ENCODE measurements at places on chromosomes 6 and 20.

DNA sequence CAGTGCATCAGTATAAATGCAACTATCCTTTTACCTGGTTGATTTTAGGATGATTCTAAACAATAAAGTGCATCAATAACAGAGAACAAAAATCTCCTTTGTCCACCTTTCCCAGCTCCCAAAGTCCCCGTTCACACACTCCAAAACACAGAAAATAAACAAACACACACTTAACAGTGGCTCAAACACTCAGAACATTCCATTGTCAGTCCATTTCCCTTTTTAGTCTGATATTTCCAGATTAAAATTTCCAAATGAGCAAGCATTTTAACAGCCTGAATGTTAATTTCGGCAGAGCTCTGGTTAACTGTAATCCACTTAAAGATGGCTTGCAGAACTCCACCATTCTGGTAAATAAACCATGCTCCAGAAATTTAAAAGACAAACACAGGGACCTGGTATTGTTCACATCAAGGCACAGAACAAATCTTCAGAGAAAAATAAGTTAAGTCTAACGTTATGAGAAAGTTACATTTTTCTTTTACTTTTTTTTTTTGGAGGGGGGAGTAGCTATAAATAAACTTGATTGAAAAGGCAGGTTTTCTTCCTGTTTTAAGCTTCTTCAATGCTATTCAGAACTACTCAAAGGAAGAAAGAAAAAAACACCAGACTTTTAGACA, 100.8 kb downstream of the DST start:
- no peak for DNase-seq

- DNase-seq = no peak
These were observed 100.3 kb upstream of the MPC1 start for GRCh38 chr6:166483026-166483425.

DNA sequence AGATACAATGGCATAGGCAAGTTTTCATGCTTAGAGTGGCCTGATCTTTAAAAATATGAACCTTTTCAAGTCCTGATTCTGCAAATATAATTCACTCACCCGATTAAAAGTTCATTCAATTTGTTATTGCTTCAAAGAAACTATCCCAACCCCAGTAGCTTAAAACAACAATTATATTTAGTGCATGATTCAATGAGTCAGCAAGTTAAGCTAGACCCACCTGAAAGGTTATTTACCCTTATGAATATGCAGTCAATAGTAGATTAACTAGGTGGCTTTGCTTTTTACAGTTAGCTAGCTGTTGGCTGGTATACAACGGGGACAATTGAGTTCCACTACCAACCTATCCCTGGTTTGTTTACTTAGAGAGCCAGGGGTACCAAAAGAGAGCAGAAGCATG, 95.6 kb upstream of the ANKEF1 start:
- no peak for DNase-seq

GRCh38 chr20:43726811-43727338, at the start of gene GTSF1L:
Gene GTSF1L, minus strand, starts transcription at chr20:43727002. Its CDS starts 308 bp downstream, at chr20:43726694.
- peak; percentile 49 for DNase-seq

DNA sequence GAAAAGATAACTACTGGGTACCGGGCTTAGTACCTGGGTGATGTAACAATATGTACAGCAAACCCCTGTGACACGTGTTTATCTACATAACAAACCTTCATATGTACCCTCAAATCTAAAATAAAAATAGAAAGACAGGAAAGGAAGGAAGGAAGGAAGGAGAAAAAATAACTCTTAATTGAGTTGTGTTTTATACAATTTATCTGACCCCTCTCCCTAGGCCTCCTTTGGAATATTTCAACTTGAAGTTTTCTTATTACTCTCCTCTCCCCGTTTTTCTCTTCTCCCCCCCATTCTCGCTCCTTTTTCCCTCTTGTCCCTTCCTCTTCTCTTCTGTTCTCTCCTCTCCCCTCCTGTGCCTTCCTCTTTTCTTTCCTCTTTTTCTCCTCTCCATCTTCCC, 156.1 kb downstream of the F13A1 start:
- no peak for DNase-seq

DNA sequence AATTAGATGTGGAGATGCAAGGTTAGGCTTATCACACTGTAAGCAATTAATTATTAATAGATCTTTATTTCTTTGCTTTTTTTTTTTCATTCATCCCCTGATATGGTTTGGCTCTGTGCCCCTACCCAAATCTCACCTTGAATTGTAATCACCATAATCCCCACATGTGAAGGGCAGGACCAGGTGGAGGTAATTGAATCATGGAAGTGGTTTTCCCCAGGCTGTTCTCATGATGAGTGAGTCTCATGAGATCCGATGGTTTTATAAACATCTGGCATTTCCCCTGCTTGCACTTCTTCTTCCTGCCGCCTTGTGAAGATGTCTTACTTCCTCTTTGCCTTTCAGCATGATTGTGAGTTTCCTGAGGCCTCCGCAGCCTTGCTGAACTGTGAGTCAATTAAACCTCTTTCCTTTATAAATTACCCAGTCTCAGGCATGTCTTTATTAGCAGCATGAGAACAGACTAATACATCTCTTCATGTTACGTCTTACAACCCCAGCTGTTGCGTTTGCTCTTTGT, 333.8 kb downstream of the CDH26 start:
- no peak for DNase-seq

- DNase-seq = peak; percentile 76
These were observed at the start of gene SNTA1 for GRCh38 chr20:33443512-33444239. Gene SNTA1, minus strand, starts transcription at chr20:33443763. Its CDS starts 143 bp downstream, at chr20:33443620.

GRCh38 chr20:1291191-1291741, 25.2 kb downstream of the SNPH start:
- DNase-seq = peak; percentile 39

DNA sequence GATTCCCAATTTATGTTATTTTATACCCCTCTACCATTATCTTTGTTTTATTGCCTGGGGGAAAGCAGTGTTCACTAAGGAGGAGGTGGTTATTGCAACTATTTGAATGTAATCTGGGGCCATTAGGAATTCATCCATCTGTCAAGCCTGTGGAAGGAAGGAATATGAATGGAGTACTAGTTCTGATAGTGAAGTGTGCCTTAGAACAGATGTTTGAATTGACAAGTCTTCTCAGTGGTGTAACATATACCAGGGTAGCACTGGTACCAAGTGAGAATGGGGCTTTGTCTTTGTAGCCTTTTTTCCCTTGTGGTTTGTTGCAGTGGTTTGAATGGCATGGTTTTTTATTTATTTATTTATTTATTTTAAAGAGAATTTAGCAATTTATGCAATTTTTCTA, 27.9 kb upstream of the HDAC2 start:
- DNase-seq = no peak

- DNase-seq = no peak
These were observed 308.2 kb upstream of the SGK1 start for GRCh38 chr6:134626086-134626485.

DNA sequence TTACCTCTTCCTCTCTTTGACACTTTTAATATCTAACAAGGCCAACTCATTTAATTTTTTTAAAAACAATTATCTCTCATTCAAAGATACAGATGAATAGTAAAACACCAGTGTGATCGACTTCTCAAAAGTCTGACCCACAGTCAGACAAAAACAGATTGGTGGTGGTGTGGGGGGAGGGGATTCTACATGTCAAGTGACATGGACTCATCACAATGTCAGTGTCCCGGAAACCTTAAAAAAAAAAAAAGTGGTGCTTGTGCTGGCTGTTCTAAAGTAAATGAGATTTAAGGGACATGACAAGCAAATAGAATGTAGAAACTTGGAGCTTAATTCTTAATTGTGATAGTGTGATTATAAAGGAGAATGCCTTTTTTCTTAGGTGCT, 16.3 kb upstream of the RFPL4B start:
- DNase-seq = no peak

DNA sequence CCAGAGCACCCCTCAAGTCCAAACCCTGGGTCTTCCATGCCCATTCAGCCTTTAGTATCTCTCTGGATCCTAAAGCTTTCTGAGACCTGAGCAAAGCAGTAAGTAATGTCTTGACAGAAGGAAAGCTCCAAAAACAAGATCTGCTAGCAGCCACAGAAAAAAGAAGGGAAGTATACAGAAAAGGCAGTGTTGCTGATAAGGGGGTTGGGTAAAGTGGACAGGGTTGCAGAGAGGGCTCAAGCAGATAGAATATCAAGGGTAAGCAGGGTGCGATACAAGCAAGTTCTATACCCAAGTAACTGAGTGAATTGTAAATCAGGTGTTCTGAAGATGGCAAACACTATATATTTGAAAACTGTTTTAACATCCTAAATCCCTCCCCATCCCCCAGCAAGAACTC, 113.4 kb upstream of the CARMIL1 start:
- DNase-seq = no peak

DNA sequence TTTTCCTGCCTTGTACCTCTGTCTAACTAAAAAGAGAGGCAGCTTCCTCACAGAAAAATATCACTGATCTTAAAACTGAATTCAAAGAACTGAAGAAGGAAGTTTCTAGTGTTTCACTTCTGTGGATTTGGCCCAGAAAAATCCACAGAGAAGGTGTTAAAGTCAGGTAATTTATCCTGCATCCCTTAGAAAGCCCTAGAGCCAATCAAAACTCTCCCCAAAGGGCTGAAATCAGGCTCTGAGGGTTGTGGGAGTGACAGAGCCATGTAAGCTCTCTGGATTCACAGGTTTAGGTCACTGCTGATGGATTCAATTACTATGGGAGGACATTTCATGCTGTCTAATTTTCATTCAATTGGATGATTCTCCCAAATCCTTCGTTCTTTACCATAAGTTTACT, 152.3 kb downstream of the OR2B2 start:
- no peak for DNase-seq

- no peak for DNase-seq
These were observed 1.4 kb downstream of the SPO11 start for GRCh38 chr20:57330998-57331397.

DNA sequence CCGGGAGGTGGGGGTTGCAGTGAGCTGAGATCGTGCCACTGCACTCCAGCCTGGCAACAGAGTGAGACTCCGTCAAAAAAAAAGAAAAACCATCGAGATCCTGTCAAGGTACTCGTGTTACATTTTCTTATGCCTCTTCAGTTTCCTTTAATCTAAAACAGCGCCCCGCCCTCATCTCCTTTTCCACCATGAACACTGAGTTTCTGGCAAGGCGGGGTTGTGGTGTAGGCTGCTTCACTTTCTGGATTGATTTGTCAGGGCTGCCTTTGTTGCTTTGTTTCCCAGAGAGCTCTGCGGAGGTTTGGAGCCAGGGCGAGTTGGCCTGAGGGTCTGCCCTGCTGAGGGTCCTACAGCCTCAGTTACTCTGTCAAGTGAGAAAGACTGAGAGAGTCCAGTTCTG, 8.9 kb downstream of the ITPR3 start:
- no peak for DNase-seq

DNA sequence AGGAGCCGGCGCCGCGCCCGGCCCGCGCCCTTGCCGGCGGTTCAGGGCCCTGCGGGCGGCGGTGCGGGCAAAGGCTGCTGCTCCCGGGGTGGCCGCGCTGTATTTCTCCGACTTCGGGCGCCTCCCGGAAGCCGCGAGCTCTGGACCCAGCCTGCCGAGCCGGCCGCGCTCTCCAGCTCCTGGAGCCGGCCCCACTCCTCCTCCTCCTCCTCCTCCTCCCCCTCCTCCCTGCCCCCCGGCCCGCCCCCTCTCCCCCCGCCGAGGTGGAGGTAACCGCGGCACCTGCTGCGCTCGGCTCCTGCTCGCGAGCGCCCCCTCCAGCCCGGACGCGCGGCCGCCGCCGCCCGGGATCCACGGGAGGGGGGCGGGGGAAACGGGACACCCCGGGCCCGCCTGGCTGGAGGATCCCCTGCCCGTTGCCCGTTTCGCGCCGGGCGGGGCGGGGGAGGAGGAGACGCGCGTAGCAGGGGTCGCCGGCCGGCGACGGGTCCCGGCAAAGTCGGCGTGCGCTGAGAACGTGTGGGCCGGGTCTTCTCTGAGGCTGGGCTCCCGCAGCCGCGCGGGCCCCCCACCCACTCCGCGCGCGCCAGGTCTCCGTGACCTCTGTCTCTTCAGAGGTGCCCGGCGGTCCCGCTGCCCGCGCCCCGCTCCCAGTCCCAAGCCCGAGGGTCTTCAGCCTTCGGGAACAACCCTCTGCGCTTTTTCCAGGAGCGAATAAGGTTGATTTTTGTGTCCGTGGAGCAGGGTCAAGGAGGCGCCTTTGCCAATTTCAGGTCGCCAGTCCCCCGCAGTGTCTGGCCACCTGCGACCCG, at the start of gene SLC22A23:
Gene SLC22A23 (minus strand): TSS at position 153 of the 812 bp plus-strand sequence. CDS start 491 bp downstream, outside the sequence.
- DNase-seq = peak; percentile 17

DNA sequence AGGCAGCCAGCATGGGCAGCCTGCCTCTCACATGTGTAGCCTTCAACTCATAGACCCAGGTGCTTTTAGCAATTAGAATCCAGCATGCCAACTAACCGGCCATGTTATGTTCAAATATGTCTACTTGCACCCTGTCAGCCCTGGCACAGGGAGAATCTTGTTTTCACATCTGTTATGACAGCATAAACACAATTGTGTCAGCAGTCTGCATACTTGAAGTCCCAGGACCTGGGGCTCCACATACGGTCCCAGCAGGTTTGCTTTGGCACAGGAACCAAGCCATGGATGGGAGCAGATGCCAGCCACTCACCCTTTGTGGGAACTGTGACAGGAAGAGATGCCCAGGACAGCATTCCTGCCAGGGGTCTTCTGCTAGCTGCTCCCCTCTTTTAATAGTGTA, 67.2 kb upstream of the SYNDIG1 start:
- no peak for DNase-seq

- peak; percentile 64 for DNase-seq
These were observed 143.1 kb downstream of the ADGRG6 start for GRCh38 chr6:142444881-142445301.

DNA sequence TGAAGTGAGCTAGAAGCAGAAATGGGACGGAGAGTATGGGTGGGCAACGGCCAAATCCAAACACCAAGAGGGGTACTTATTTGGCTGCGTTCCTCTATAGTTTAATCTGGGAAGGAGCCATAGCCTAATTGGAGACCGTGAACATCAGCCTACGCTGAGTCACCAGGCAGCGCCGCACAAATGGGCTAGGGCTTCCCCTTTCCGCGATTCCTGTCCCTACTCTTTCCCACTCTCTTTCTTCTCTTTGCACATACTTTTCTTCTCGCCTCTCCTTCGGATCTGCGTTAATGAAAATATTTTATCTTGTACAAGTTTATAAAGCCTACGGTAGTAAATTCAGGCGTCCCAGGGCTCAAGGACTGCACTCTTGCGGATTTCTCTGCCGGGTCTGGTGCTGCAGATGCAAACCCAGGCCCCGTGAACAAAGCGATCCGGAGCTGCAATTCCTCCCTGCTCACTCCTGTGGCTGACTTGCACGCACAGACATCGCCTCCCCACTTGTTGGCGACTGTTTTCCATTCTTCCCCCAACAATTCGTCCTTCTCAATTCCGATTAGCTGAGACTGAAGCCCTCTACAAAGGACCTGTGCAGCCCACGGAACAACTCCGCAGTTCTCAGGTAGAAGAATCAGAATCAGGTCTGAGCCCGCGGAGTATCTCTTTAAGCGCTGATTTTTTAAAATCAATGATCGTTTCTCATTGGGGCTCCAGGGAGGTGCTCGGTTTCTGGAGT, 4.2 kb upstream of the TBX18 start:
- peak; percentile 65 for DNase-seq
